Calu3 (cell line): ENCODE measurements at places on chromosomes 7 and 10.

DNA sequence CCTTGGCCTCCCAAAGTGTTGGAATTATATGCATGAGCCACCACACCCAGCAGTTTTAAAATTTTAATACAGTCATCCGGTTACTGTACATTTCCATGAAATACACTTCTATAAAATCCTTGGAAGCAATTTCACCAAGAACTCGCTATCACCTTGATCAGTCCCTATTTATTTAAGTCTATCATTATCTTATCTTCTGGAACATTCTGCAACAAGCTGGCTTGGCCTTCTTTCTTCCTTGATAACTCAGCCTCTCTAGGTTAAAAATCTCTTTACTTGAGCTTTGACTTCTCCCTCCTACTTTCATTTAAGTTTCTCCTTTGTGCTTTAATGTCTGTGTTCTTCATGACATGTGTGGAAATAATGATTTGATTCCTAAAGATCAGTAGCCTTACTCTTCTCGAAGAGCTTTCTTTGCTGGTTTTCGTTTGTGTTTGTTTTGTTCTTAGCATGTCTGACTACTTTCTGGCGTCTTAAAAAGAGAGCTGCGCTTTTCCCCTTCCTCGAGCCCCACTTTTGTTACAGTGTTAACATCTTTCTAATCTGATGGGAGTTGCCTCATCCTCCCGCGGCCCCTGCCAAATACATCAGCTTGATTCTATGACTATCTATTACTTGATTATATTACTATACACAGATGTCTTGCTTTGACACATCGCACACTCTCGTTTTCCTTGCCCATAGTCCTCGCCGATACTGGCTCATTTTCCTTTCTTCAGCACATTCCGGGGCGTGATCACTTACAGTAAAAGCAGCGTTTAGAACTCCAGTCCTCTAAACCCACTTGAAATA lies 11.1 kb upstream of the CALML5 start:
- no peak for DNase-seq

DNA sequence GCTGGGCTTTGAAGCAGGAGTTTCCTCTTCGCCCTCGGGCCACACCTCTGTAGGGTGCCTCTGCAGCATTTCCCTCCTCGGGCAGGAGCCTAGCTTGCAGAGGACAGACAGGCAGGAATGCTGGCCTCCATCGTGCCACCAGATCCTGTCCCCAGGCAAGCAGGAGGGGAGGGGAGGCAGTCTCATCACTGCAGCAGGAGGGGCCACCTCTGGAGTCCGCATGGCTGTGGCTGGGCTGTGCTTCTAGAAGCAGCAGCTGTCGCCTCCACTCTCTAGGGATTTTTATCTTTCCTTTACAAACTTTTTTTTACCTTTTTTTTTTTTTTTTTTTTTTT lies 181.4 kb downstream of the CUX1 start:
- DNase-seq: no peak

DNA sequence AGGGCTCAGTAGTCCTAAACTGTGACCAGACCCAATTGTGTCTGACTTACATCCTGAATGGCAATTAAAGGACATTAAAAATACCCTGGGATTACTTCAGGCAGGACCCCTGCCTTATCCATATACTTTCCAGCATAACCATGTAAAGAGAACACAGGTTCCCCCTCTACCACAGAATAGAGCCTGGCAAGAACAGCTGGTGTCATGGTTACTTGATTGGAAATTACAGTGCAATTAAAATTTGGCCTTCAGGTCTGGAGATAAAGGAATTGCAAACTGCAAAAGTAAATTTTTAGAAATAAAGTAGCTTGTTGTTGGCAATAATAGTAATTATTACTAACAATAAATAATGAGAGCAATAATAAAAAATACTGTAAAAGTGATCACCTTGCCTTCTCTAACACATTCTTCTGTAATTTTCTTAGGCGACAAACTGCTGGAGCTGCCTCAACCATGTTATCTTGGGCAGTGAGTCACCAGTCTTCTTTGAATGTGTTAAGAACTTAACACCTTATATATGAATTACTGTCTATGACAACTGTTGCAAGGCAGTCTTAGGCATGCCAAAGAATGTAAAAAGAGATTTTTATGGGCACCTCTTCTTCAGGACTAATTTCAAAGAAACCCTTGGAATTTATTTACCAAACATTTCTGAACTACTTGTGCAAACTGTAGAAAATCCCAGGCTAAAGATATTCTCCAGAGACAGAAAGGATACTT lies 53.7 kb downstream of the HIBADH start:
- DNase-seq: no peak

- no peak for DNase-seq
Measured at GRCh38 chr10:35626971-35627507, 15.1 kb downstream of the FZD8 start.

DNA sequence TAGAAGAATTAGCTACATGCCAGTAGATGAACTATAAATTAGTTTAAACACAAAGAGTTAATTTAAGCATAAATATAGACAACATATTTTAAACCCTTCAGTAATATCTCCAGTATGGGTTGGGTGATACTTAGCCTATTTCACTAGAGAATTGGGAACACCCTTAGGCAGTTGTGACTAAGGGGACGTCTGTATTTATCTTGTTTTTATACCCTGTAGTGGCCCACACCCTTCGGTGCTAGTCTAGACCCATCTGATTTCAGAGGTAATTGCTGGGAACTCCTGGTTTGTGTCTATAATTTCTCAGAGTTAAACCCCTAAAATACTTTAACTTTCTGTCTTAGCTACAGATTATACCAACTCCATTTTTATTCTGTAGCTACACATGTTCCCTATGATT lies 11.5 kb upstream of the STEAP4 start:
- DNase-seq: no peak

DNA sequence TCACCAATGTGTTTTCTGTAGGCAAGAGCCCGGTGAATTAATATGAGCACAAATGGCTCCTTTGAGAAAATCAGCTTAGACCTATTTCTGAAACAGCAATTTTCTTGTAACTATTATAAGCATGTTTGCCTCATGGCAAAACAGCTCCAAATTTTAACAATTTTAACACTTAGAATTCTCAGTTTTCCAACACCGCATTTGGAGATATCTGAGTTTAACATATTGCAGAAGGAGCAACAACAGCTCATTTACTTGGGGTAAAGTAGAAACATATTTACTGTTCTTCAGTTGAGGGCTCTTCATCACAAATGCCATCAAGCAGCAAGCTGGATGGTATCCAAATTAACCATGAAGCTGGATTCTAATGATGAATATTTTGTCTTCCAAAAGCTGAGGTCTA lies 134.0 kb upstream of the SLC26A5 start:
- DNase-seq: no peak

GRCh38 chr10:78932861-78933260 lies 135.9 kb upstream of the ZMIZ1 start:
- DNase-seq: no peak

DNA sequence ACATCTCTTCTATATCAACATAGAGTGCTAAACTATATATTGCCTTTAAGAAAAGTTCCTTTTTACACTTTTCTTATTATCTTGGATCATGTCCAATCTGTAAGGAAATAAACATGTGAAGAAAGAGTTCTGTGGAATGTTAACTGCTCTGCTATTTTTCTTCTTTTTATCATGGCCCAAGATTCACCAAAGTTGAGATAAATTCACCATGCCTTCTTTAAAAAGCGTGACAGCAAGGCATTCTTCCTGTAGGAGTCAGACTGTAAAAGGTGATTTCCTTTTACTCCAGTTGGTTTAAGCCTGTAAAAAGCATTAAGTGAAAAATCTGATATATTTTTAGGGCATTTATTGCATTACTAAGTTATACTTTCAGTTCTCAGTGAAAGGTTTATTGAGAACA lies 165.7 kb upstream of the FZD1 start:
- DNase-seq: no peak

DNA sequence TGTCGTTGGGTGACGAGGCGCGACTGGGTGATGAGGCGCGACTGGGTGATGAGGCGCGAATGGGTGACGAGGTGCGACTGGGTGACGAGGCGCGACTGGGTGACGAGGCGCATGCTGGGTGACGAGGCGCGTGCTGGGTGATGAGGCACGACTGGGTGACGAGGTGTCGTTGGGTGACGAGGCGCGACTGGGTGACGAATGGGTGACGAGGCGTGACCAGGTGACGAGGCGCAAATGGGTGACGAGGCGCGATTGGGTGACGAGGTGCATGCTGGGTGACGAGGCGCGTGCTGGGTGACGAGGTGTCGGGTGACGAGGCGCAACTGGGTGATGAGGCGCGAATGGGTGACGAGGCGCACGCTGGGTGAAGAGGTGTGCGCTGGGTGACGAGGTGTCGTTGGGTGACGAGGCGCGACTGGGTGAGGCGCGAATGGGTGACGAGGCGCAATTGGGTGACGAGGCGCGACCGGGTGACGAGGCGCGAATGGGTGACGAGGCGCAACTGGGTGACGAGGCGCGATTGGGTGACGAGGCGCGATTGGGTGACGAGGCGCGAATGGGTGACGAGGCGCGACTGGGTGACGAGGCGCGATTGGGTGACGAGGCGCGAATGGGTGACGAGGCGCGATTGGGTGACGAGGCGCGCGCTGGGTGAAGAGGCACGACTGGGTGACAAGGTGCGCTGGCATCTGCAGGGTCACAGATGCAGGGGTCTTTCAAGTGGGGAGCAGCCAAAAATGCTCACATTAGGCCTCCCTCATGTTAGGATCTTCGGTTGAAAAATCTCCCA lies 7.9 kb upstream of the NOM1 start:
- no peak for DNase-seq

DNA sequence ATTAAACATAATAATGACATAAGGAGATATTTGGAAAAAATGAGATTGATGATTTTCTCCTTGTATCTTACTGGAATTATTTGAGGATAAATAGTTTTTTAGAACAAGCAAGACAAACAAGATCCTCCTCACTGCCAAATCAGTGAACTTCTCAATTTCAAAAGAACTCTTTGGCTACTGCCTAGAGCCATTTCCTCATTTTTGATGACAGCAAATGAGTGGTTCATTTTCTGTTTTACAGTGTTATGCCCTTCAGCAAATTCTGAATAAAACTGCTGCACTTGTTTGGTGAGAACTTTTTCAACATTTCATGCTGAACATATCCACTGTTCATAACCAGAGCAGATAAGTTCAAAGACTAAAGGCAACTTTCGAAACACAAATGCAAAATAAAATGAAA lies 42.5 kb upstream of the AHR start:
- no peak for DNase-seq

DNA sequence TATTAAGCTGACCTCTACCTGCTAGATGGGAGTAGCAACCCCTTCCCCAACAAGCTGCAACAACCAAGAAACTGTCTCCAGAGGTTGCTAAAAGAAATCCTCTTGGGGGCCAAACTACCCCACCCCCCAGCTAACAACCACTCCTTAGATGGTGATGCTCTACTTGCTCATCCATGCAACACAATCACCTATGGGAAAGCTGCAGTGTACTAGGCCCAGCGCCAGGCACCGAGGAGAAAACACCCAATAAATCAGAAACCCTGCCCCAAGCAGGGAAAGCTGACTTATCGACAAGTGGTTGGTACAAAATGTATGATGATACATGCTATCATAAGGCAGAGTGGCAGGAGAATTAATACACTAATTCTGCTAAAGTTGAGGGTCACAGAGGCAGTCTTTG lies 17.3 kb downstream of the SLC25A13 start:
- no peak for DNase-seq

DNA sequence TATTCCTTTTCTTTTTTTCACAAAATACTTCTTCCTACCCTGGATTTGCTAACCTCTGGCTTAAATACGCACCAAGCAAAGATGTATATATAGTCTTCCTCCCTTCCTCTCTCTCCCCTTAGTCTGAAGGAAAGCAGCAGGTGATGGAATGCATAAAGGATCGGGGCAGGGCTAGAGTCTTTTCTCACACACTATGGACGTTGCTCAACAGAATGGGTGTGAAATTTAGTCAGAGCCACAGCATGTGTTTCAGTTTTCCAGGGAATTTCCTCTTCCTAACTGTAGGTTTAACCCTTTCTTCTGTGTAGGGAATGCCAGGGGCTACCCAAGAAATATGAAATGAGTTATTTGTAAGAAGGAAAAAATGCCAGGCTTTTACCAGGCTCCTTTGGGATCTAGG lies 71.4 kb upstream of the NFKB2 start:
- DNase-seq: no peak

- DNase-seq: no peak
Measured at GRCh38 chr10:110808615-110809014, 63.1 kb upstream of the PDCD4 start.

DNA sequence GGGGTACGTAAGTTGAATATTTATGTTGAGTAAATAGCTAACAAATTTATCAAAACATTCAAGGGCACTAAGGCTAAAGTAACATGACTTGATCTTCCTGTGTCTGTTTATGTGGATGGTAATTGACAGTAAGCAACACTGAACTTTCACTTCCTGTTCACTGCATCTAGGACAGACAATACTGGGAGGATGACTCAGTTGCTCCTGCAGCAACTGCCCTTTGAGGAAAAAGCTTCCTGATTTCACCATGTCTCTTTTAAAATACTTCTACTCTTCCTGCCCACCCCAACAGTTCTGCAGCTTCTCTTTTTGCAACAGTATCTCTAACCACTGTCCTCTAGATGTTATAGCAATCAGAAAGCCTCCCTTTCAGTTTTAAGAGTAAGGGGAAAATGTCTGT lies 76.6 kb upstream of the HGF start:
- DNase-seq: no peak

GRCh38 chr7:148903504-148903903 lies 19.4 kb upstream of the EZH2 start:
- no peak for DNase-seq

DNA sequence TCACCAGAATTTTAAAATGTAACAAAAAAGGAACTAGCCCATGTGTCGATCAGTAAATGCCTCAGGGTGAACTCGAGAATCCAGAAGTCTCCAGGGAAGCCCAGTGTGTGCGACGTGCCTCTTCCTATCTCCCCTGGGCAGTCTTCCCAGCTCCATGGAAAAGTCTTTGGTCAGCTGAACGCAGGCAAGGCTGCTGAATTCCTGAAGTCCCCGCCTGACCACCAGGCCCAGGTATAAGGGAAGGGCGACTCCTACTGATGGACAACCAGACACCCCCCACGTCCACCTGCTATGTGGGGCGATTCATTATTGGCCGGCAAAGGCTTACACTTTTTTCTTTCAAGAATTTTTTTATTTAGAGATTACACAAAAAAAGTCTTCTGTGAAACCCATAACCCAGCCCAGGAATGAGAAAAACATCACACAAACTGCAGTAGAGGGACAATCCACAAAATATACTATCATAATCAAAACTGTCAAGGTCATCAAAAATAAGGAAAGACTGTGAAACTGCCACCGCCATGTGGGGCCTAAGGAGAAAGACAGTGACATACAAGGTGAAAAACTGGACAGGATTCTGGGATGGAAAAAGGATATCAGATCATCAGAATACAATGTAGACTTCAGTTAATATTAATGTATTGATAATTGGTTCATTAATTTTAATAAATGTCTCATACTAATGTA lies 93.5 kb downstream of the CTBP2 start:
- DNase-seq: no peak
